ENCODE measurements at places on chromosomes 4 and X.

- no peak for DNase-seq
Observed at GRCh38 chrX:55598333-55598732, 24.9 kb upstream of the FOXR2 start.

- DNase-seq = no peak
Observed at GRCh38 chrX:24426340-24426913, 38.7 kb upstream of the PDK3 start.

- no peak for DNase-seq
Observed at GRCh38 chr4:186767794-186768193, 44.1 kb upstream of the FAT1 start.

- DNase-seq = no peak
Observed at GRCh38 chr4:17502756-17503155, 9.1 kb downstream of the QDPR start.

GRCh38 chr4:88674565-88674964 is 23.1 kb downstream of the NAP1L5 start:
- DNase-seq = no peak

DNA sequence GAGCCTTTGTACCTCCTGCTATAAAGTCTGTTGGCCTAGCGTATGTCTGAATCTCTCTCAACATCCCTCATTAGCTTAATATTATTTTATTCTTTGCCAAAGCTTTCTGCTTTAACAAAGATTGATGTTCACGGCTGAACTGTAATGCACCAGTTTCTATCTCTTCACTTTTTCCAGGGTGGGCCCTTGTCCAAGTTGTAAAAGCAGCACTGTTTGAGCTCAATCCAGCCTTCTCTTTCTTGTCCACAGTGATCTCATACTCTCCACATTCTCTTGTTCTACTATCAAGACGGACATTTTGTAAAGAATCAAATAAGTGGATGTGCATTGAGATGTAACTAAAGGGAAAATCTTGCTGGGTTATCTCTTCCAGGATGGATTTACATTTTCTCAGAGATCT is 34.4 kb upstream of the RTL3 start:
- DNase-seq = no peak

DNA sequence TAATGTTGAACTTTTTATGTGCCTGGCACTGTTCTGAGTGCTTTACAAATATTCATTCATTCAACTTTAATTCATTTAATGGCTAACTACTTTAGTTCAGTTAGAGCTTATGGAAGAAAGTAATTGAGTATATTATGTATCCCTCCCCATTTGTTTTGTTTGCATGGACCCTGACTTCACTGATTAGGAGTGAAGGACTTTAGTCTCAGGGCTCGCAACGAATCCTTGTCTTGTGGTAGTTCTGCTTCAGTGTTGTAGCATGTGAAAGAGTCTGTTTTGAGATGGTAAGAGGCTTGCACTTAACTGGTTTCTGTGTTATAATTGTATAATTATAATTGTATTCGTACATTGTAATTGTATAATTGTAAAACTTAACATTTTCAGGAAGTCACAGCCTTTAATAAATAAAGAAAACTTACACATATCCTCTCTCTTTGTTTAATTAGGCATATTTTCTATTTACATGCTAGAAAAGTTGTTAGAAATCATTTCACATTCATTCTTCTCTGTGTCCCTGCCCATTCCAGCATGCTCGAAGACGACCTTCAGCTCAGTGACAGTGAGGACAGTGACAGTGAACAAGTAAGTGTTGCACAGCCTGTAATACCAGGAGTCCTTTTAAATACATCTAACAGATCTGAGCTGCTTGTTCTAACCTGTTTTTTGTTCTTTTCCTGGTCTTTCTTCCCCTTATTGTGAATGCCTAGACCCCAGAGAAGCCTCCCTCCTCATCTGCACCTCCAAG is 115.1 kb downstream of the KLHL8 start:
- no peak for DNase-seq

- no peak for DNase-seq
Observed at GRCh38 chrX:74514384-74514783, 93.1 kb downstream of the SLC16A2 start.

DNA sequence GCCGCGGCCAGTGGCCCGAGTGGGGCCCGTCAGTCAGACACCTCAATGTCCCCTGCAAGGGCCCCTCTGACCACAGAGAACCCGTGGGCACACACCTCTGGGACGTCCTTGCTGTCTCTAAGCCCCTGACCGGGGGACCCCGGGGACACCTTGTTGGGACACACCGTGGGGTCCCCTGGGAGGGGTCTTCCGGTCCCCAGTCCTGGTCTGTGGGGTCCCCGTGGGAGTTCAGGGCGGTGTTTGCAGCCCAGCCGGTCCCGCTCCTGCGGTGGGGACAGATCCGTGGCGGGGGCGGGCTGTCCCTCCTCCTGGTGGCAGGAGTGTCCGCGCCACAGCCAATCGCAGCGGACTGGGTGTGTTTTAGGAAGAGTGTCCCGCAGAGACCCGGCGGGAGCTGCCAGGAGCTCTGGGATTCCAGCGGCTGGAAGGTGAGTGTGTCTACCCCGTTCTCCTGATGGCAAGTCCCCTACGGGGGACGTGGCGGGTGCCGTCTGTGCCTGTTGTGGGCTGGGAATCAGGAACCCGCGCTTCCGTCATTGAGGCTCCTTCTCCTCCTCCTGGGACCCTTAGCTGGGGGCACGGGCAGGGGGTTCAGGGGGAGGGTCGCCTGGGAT is 5.1 kb upstream of the PLCXD1 start:
- DNase-seq = peak; percentile 71

- no peak for DNase-seq
Observed at GRCh38 chr4:59969909-59970308, 1230.2 kb upstream of the ADGRL3 start.

- DNase-seq = no peak
Observed at GRCh38 chr4:100889401-100889800, 371.6 kb upstream of the EMCN start.

DNA sequence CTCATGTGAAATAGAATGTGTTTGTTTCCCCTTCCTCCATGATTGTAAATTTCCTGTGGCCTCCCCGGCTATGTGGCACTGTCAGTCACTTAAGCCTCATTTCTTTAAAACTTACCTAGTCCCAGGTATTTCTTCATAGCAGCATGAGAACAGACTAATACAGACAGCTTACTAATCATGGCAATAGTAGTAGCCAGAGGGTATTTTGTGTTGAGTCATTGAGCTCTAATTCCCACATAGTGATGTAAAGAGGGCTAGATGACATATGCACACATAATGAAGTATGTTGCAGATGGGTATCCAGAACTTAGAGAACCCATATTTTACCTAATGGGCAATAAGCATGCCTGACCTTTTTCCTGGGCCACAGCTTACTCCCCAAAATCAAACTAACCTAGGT is 1197.2 kb downstream of the PCDH7 start:
- DNase-seq = no peak

GRCh38 chr4:123524958-123525628 is 128.5 kb downstream of the SPRY1 start:
- DNase-seq = no peak

DNA sequence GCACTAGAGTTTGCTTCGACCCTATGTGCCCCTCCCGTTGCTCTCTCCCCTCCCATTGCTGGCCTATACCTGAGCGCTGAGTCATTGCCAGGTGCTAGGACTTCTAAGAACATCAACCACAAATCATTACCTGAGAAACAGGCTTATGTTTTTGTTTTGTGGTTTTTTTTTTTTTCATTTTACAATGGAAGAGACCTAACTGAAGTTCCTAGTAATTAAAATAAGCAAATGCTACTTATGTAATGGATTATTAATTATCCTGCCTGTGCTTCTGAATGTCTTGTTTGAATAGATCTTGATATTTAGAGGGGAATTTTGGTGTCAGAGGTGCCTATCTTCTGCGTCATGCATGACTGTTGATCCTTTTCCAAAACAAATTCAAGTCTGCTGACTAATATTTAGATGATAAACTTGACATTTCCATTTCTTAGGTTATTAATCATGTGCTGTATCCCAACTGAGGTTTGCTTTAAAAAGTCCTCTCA is 275.4 kb upstream of the CPEB2 start:
- DNase-seq = no peak

- no peak for DNase-seq
Observed at GRCh38 chr4:152369902-152370295, 166.0 kb downstream of the FBXW7 start.

GRCh38 chr4:38623260-38623659 is 40.7 kb upstream of the KLF3 start:
- DNase-seq = no peak

DNA sequence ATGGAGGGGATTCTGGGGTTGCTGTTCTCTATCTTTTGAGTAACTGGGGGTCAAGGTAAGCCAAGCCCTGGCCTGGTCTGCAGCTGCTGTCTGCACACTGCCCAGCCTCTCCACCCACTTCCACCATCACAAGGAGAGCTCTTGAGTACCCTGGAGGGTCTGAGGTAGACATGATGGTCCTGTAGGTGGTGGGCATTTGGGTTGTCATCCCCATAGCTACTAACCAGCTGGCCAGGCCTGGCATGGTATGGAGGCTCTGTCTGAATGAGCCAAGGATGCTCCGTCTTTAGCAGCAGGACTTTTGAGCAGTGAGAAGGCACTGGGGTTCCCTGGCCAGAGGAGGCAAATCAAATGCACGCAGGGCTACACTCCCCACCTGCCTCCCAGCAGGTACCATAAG is 82.7 kb downstream of the NHSL2 start:
- no peak for DNase-seq

DNA sequence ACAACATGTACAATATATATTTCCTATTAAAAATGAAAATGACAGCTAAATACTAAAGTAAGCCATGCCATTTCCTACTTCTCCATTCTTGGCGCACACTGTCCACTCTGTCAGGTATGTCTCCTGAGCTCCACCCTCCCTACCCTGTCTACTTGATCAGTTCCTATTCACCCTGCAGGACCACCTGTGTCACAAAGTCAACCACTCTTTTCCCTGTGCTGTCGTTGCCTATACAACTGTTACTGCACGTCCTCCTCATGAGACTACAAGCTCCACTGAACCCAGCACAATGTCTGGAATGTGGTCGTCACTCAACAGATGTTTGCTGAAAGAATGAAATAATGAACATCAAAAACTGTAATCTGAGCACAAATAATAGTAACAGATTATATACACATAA is 54.9 kb downstream of the SLC9A7 start:
- DNase-seq = no peak

DNA sequence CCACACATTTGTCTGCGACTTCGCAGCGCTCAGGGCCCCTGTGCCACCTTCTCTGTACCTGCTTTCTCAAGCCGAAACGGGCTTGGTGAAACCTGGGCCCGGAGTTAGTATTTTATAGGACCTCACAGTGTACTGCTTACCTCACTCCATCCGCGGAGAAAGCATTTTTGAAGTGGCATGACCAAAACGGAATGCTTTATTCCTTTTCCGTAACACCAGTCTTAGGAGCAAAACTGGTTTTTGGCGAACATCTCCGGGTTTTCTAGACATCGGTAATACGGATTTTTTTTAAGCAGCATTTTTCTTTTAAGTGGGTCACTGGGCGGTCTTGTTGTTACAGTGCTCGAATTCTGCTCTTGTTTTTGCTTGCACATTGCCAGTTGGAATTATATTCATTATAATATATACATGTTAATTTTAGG is 3.6 kb downstream of the ZIC3 start:
- DNase-seq = no peak

DNA sequence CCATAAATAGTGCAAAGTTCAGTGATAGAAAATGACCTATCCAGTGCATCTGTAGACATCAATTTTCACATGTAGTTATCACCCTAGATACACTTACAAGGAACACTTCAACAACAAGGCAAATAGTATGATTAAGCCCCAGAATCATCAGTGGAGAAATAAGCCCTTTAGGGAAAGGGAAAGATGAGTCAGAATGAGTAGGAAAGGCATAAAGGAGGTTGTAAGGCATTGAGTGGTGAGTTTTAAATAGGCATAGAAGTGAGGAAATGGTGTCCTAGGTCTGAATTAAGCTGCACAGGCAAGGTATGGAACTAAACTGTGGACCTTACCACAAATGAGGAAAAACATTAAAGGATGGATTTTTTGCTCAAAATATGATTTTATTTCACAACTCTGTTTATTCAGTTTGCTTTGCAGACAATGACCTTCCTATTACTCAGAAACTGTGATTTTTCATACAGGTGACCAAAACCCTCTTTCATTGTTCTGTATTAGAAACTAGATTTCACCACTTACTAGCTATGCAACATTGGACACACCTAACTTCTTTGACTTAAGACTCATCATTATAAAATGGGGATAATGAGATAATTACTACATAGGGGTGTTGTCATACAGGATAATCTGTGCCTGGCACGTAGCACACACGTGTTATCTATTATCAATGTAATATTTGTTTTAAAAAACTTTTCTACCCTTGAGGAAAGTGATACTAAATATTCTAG is 57.0 kb upstream of the MAP9 start:
- DNase-seq = no peak

DNA sequence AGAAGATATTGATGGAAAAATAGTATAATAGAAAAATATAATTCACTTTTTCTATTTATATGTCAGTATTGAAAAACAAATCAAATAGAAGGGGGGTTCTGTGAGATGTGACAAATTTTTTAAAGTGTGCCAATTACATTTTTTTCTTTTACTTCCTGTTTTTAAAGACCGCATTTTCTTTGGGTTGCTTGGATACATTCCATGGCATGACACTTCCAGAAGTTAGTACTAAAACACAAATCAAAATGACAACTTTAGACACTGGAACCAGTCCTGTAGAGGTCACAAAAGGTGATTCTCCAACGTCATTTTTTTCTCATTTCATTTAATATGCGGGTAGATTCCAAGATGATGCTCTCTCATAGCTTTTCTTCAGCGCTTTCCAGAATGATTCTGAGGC is 116.2 kb upstream of the GNPDA2 start:
- no peak for DNase-seq

DNA sequence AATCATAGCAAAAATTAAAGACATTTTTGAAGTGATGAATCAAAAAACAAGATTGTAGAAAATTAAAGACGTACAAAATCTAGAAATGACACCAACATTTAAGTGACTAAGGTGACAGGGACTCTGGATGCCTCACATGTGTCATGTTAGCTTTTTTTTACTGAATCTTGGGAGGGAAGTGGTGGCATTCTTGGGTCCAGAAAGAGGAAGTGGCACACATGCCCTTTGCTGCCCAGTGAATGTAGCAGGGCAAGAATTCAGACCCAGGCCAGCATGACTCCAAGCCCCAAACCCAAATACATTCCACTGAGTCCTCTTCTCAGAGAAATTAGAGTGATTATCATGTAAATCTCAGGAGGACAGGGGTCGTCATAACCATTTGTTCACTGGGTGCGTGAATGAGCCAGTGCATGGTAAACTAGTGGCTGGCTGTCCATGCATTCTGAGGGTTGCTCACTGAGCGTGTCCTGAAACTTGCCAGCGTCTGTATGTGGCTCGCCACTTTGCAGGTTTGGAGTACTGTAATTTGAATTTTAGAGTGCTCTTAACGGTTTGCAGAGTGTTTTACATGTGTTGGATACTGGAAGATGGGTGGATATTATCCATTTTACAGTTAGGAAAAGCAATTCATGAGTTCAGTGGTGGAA is 55.4 kb upstream of the TBC1D14 start:
- no peak for DNase-seq

Measured in HEK293T (cell line).